ENCODE measurements at places on chromosomes 7 and 10.

GRCh38 chr7:35823440-35823839 lies 22.6 kb downstream of the SEPTIN7 start:
- DNase-seq, result no peak

DNA sequence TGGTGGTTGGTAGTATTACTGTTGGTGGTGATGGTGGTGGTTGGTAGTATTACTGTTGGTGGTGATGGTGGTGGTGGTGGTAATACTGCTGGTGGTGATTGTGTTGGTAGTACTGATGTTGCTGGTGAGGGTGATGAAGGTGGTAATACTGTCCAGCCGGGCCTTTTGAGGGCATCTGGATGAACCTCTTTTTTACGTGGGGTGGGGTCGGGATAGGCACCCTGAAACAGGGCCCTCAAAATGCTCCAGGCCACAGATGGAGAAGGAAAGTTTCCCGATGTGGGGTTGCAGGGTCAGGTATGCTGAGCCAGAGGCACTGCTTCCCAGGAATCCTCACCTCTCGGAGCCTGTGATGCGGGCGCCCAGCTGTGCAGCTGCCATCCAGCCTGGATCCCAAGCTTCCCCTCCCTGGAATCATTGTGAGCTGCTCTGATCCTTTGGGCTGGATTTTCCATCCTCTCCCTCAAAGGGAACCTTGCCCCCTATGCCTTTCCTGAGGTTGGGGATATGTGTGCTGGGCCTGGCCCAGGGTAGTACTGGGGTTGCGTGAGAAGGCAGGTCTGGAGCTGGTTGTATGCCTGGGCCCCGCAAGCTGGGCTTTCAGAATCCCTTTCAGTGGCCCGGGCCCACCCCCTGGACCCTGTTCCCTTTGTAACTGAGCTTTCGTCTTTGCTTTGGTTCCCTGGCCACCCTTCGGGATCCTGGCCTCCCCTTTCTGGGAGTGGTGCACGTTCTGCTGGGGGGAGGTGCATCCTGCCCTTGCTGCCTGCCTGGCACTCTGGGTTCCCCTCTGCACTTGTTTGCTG lies 43.3 kb downstream of the DOCK1 start:
- DNase-seq, result no peak

DNA sequence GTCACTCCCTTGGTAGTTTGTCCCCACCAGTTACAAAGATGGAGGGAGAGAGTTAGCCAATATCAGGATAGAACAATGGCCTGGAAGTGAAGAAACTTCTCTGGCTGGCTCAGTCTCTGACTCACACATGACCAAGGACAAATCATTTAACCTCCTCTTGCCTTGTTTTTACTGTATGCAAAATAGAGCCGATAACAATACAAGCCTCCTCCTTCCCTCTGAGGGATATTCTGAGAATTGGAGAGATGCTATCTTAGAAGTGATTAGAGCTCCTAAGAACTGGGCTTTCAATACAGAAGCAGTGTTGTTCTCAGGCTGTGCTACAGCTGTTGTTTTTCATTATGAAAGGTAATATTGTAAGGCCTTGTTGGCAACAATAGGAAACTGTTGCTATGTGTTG lies 87.7 kb upstream of the EGR2 start:
- no peak for DNase-seq

- DNase-seq, result no peak
Observed at GRCh38 chr10:22454634-22455033, 109.3 kb downstream of the SPAG6 start.

GRCh38 chr7:150594805-150595204 lies 27.6 kb downstream of the GIMAP4 start:
- no peak for DNase-seq

GRCh38 chr7:52862321-52862720 lies 173.1 kb upstream of the POM121L12 start:
- no peak for DNase-seq

- no peak for DNase-seq
Observed at GRCh38 chr7:70712942-70713341, 419.0 kb upstream of the GALNT17 start.

DNA sequence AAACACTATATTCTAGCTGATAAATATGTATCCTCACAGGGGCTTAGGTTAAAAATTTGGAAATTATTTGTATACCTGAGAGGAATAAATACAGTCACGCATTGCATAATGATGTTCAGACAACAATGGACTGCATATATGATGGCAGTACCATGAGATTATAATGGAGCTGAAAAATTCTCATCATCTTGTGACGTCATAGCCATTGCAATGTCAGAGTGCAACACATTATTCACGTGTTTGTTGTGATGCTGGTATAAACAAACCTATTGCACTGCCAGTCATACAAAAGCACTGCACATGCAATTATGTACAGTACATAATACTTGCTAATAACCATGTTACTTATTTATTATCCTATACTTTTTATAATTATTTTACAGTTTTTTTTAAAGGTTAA lies 31.4 kb downstream of the STEAP1B start:
- DNase-seq, result no peak

DNA sequence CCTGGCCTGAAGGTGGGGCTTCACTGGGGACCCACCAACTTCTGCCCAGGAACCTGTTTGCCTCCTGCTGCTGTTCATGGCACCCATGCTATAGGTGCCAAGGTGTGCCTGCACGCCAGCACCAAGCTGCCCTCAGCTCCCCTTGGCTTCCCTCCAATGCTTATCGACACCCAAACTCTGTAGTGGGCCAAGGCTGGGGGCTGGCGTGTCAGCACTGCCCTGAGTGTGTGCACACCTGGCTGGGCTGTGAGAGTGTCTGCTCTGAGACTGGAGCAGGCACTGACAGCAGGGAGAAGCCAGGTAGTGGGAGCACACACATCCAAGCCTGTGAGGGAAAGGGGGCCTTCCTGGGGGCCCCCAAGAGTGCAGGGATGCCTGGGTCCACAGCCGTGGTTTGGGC lies 43.1 kb upstream of the TUBB8 start:
- DNase-seq, result no peak

DNA sequence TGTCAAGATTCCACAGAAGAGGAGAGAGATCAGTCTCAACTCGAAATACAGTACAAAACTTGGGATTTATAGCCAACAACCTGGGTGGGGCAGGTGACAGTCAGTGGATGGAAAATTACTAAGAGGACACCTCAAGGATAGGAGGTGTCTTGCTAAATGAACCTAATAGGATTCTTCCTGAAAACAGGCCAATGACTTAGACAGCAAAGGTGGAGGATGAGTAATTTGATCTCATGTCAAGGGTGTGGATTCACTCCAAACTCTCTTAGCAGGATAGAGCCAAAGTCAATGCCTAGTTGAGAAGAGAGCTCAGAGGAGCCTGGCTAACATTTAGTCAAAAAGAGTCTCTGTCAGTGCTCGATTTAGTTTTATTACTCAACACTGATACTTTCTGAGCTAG lies 106.7 kb upstream of the INSYN2A start:
- no peak for DNase-seq

- no peak for DNase-seq
Observed at GRCh38 chr7:22425361-22425760, 68.4 kb upstream of the RAPGEF5 start.

GRCh38 chr7:19143881-19144574 lies 1.2 kb downstream of the FERD3L start:
- no peak for DNase-seq

DNA sequence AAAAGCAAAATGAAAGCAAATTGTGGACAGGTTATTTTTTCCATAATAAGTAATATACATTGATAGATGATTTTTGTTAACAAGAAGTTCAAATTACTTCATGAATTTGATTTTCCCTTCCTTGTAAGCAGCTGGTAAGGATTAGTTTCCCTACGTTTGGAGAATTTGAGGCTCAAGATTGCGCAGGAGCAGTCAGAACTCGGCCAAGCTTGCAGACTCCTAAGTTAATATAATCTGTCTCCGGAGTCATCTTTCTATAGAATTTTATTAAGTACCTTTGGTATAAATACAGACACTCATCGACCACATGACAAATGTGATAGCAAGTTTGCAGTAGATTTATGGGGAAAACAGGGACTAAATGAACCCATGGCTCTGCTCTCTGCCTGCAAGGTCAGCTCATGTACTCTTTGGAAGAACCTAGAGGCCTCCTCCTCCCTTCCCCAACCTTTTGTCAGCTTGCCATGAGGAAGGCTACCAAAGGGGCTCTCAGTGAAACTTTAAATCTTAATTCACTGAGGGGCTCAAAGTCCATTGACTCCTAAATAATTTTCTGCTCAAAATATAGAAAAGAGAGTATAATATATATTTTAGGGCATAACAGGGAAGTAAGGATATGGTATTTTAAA lies 89.2 kb upstream of the CTTNBP2 start:
- no peak for DNase-seq

- no peak for DNase-seq
Observed at GRCh38 chr7:2621061-2621828, 10.5 kb upstream of the TTYH3 start.

DNA sequence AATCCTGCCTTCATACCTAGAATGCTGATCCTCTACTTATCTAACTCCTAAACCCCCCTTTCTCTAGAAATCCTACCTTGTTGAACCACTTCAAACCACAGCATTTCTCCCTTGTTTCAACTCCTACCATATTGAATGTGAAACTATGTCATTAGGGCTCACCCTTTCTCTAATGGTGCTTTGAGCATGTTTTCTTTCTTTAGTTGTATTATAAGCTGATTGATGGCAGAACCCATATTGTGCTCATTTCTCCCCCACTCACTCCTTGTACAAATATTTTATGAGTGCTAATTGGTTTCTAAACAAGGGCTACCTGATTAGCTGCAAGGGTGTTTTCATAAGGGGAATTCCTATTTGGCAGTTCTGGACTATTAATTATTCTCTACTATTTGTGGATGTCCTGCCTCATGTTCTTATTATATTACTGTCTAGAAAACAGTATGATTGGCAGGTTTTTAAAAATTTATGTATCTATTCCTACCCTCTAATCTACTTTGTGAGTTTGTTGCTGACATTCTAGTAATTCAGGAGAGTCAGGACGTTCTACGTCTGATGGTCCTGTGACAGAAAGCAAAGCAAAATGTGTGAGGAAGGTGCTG lies 765.8 kb downstream of the KCNMA1 start:
- no peak for DNase-seq

DNA sequence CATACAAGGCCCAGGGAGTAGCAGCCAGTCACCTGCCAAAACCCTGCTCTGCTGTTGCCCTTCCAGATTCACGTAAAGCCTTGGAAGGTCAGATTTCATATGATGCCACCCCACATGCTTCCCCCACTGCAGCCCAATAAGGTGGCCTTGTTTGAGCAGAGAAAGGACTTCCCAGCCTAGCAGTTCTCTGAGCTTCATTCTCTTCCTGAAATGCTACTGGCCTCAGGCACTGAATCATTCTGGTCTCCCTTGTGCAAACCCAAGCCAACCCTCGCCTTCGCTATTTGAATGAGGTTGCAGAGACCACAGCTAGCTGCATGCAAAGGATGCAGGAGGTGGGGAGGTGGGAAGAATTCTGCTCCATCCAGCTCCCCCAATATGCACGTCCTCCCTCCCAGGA lies 60.3 kb upstream of the PLXNA4 start:
- no peak for DNase-seq

DNA sequence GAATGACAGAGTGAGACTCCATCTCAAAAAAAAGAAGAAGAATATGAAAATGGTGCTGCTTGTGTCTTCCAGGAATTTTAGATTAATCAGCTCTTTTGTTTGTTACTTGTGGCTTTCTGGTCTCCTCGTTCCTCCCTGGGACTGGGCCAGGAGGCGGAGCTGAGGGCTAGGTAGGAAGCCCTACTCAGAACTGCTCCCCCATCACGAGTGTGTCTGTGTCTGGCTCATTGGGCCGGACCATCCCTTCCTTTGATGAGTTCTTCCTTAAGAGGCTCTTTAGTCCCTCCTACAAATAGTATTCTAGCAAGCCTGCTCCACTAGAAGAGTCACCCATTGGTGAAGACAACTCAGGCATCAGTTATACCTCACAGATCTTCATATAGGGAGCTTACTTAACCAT lies 56.8 kb upstream of the YAE1 start:
- no peak for DNase-seq

DNA sequence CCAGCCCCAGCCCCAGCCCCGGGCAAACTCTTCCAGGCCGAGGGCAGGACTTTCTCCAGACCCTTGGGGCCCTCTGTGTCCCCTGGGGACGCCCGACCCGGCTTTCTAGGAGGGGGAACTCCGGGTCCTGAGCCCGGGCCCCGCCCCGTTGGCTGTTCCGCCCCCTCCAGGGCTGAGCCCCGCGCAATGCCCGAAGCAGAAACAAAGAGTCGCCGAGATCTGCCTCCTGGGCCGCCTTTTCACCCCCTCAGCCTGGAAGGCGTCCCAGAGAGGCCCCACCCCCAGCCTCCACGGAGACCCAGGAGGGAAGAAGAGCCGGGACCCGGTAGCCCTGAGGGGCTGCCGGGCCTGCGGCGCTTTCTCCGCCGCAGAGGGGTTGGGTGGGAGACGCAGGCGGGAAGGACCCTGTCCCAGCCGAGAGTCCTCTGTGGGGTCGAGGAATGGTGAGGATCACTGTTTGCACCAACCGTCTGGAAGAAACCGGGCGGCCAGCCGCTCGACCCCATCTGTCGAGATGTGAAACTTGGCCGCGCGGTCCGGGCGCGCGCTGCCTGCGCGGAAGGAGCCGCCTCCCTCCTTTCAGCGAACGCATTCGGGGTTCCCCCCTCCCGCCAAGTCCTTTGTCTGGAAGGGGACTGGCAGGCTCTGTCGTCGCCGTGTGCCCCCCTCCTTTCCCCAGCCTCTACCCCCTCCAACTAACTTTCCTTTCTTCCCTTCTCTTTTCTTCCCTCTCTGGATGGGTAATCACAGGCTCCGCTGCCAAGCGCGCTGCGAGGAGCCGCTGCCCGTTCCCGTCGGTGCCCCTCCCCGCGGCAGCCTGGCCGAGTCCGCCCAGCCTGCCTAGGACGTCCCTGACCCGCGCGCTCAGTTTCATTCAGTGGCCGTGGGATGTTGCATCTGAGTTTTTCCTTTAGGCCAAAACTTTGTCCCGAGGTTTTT lies 10.2 kb downstream of the EN2 start:
- DNase-seq, result no peak

DNA sequence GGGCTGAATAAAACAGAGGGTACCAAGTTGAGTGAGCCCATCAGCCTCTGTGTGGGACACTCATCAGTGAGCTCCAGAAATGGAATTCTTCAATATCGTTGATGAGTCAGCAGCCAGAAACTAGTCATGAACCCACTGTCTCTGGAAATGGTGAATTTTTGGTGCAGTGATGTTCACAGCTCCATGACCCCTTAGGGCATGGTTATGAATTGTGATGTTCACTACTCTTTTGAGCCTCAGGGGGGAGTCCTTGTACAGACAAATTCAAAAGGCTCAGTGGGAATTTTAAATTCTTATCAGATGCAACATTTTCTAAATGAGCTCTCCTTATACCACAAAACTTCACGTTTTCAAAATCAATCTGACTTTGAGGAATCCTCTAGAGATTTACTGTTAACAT lies 335.7 kb downstream of the PHTF2 start:
- DNase-seq, result no peak

- no peak for DNase-seq
Observed at GRCh38 chr7:18378989-18379605, 116.5 kb upstream of the HDAC9 start.

- DNase-seq, result no peak
Observed at GRCh38 chr10:52215745-52216361, 98.2 kb upstream of the DKK1 start.

GRCh38 chr10:87596351-87596750 lies 63.3 kb upstream of the PAPSS2 start:
- DNase-seq, result no peak

Measured in activated T-cell treated with anti-CD3 and anti-CD28 coated beads, Interleukin-2, amount 50 U/mL, for 24 hours (primary cell).